Cardiac muscle cell (in vitro differentiated cells and primary cell): ENCODE measurements at places on chromosomes 3 and 15. TPM values are rescaled to one million over a fixed set of nuclear protein-coding genes. Genes with fewer than 3 reads are reported as not detected.

Gene SLC28A1
- 0.24 and 0.81 TPM in 2 replicates for total RNA-seq

Gene C3orf49
- not detected in 2 replicates for total RNA-seq

Gene EXD1
- total RNA-seq, result not detected in 2 replicates

Gene VGLL3
- total RNA-seq, result 0.04 and 0.06 TPM in 2 replicates

Gene CEMIP
- 0.12 and 0.18 TPM in 2 replicates for total RNA-seq

Gene CCR4
- total RNA-seq, result not detected in 2 replicates

Gene ST8SIA2
- total RNA-seq, result 4.8 and 5.9 TPM in 2 replicates

Gene GXYLT2
- total RNA-seq, result 36.4 and 43.1 TPM in 2 replicates

Gene CCR9
- 0.21 and 0.27 TPM in 2 replicates for total RNA-seq

Gene SGO1
- 2.4 and 11.4 TPM in 2 replicates for total RNA-seq

Gene AADAC
- not detected in 2 replicates for total RNA-seq

Gene MCTP2
- total RNA-seq, result 0.83 TPM in 1 of 2 replicates, not detected in the other

Gene SLC12A1
- total RNA-seq, result 0.04 TPM in 1 of 2 replicates, not detected in the other

Gene ITGA11
- total RNA-seq, result 0.12 and 1.4 TPM in 2 replicates

Gene FES
- 13.3 and 19.8 TPM in 2 replicates for total RNA-seq
